ENCODE measurements at places on chromosomes 11 and 22.

DNA sequence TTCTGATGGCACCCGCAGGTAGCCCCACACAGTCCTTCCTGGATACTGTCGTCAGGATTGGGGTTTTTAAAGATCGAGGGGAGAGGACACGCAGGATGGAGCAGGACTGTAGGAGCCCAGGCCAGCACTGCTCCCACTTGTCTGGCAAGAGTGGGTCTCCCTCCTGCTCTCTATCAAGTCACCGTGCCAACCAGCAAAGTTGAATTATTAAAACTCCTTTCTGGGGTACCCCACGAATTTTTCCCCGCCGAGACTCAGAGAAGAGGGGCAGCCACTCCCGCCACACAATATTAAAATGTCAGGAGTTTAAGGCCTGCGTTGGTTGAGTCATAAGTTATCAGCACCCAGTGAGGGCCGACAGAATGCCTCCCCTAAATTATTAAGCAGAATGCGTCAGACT is 10.1 kb downstream of the LMO1 start:
- peak; percentile 36 for DNase-seq

GRCh38 chr11:73752903-73753302 is 8.0 kb downstream of the RAB6A start:
- DNase-seq: no peak

- DNase-seq: no peak
Measured at GRCh38 chr11:126112547-126112946, 49.9 kb upstream of the CDON start.

- no peak for DNase-seq
Measured at GRCh38 chr11:44559207-44559939, 6.1 kb upstream of the CD82 start.

GRCh38 chr22:40412441-40412840 is 42.0 kb downstream of the SGSM3 start:
- no peak for DNase-seq

DNA sequence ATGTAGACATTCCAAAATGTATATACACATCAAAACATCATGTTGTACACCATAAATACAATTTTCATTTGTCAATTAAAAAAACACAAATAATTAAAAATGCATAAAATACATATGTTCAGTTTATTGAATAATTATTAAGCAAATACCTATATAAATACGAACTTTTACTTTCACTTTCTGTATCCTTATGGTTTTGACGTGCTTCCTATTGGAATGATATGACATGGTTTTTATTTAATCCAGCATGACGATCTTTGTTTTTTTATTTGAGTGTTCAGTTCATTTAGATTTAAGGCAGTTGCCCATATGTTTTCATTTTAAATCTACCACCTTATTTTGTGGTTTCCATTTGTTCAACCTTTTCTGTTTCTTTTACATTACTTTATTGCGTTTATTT is 198.3 kb upstream of the PLET1 start:
- no peak for DNase-seq

GRCh38 chr22:46747646-46748045 is 9.6 kb upstream of the CERK start:
- DNase-seq: no peak

GRCh38 chr11:121246021-121246768 is 46.4 kb upstream of the SC5D start:
- no peak for DNase-seq

DNA sequence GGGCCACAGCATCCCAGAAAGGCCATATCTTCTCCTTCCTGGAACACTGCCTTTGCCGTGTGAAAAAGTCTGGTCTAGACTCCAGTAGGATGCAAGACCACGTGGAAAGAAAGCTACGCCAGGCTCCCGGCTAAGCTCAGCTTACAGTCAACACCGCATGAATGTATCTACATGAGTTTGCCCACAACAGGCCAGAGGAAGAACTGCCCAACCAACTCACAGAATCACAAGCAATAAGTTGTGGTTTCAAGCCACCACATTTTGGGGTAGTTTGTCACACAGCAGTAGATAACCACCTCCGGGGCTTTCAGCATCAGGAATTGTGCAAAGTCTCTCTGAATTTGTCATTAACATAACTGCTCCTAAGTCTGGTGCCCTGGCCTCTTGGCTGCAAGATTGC is 27.3 kb downstream of the HSPA8 start:
- DNase-seq: no peak

DNA sequence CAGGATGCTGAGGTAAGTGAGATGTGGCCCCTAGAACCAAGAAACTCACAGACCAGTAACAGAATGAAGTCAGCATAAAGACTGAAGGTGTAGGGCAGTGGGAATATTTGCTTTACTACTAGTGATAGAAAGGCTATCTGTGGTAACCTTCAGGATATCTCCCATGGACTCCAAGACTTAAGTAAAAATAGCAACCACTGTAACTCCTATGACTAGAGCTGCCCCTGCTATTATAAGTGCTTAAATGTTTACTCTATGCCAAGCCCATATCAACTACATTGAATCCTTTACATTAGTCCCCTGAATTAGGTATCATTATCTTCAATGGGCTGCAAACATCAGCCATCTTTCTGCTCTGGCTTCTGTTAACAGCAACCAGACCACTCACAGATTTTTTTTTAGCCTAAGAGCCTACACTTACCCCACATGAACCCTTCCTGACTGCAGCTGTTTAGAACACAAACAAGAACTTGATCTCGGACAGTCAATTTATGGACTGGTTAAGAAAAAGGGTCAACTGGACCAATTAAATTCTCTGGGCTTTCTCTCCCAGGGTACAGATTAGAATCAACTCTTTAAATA is 335.1 kb upstream of the API5 start:
- DNase-seq: no peak

GRCh38 chr11:67419325-67420049 is 4.0 kb downstream of the CARNS1 start:
- no peak for DNase-seq

DNA sequence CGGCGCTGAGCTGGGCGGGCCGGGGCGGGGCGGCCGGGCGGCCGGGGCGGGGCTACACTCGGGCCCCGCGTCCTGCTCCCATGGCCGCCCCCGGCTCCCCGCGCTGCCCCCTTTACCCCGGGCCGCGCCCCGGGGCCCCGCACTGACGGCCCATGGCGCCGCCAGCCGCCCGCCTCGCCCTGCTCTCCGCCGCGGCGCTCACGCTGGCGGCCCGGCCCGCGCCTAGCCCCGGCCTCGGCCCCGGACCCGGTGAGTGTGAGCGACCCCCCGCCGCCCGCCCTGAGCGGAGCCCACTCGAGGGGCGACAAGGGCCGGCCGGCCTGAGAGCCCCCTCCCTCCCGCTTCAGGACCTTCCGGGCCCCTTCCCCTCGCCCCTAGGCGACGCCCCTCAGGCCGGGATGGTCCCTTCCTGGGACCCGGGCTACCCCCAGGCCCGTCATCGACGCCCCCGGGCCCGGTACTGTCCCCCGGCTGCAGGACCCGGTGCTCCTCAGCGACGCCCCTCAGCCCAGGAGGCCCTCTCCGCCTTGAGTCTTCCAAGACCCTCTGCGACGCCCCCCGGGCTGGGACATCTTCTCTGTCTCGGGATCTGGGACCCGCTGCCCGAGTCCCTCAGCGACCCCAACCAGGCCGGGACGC is at the start of gene KREMEN1:
Gene KREMEN1, plus strand, starts transcription at position 57 of the 639 bp plus-strand sequence. Its CDS starts 96 bp downstream, at position 153.
- DNase-seq: no peak

- DNase-seq: no peak
Measured at GRCh38 chr22:30574095-30574981, at the start of gene GAL3ST1. Gene GAL3ST1, minus strand, starts transcription at chr22:30574665. Its CDS starts 17,273 bp downstream, at chr22:30557392.

DNA sequence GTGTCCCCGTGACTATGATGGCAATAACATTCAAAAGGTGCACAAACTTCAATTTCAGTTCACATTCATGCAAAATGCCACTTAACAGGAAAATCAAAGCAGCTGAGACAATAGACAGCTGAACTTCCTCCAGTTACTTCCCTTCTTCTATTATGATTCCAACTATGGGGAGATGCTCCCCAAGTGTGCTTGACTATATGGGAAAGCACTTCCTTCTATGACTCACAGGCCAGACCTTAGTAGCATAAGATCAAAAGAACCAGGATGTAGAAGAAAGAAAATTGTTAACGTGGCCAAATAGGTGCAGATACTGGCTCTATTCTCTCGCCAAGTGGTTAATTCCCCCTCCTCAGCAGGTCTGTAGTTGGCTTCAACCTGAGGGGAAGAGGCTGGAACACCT is 7.8 kb upstream of the FAT3 start:
- no peak for DNase-seq

DNA sequence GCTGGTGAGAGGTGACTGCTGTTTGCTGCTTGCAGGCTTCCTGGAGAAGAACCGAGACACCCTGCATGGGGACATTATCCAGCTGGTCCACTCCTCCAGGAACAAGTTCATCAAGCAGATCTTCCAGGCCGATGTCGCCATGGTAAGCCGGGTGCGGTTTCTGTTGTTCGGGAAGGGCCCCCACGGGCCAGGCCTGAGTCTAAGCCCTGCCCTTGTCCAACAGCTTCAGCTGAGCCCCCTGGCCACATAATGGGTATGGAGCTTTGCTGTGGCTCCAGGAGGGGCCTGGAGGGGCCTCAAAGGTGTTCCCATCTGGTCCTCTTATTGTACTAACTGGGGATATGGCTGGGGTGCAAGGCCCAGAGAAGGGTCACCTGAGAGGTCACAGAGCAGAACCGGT is 38.0 kb downstream of the MYO7A start:
- no peak for DNase-seq

DNA sequence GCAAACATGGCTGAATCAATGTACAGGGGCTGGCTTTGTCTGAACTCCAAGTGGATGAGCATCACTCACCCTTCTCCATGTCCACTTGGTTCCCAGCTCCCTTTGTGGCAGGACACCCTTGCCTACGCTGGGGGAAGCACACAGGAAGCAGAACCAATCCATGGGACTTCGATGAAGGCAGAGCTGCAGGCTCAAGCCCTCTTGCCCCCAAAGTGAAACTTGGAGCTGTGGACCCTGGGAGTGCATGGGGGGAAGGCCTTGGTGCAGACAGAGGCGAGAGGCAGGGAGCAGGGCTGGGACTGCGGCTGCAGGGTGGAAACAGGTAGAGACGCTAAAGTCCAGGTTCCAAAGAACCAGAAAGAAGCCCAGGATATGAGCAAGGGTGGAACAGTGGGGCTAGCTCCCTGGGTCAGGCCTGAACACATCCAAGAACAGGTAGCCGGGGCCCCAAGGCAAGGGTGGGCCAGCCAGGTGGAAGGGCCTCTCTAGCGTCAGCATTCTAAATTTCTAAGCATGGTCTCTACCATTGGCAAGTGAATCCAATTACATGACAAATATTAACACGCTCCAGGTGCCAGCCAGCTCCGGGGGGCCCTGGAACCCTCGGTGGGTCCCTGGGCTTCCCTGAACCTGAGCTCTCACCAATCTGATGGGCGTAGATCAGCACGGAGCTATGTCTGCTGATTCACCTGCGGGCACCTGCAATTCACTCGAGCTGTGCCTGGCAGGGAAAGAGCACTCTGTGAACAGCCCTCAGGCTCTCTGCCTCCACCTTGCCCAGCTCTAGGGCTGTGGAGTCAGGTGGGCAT is 532.8 kb downstream of the BRD1 start:
- peak; percentile 58 for DNase-seq

DNA sequence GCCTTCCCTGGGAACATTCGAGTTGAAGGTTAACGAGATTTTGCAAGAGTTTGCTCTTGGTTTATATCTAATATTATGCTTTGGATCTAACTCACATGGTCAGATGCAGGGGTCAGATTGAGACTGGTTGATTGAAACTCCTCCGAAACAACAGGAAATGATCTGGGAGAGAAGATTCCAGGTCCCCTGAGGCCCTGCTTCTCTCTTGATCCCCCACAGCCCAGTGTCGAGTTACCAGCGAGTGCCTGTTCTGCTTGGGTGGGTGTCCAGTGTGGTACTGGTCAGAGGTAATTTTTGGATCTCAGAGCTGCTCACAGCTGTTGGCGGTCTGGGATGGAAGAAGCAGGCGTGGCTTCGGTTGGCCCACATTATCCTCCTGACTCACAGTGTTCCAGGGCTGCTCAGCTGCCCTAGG is 9.2 kb downstream of the FBLN1 start:
- DNase-seq: peak; percentile 83

DNA sequence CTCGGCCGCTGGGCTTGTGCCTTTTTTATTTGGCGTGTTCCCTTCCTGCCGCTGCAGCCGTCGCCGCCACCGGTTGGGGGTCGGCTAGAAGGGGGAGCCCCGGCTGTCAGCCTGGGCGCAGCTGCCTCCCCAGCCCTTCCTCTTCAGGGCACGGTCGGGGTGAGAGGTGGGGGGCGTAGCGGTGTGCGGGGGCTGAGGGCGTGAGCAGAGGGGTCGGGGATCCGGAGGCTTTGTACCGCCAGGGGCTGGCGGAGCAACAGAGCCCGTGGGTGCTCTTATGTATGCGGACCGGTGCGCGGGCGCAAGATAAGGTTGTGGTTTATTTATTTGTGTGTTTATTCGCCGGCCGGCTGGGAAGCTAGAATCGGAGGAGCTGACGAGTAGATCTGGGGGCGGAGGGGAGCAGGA is 477 bp downstream of the ZBTB16 start:
- DNase-seq: peak; percentile 82

- peak; percentile 66 for DNase-seq
Measured at GRCh38 chr22:48957311-48957986, 870.2 kb downstream of the BRD1 start.

DNA sequence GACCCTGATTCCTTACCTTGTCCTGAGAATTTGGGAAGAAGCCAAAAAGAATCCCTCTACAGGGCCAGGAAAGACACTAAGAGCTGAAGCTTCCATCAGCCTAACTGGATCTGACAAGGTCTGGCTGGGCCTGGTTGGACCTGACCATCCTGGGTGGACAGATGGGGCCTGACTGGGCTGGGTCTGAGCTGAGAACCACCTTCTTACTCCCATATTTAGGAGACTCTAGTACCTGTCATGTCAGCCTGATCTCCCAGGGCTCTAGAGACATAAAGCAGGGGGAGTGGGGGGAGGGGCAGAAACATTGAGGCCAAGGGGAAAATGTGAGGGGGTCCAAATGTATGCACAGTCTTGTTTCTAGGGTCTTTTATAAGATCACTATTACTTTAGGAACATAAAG is 129.9 kb downstream of the BUD13 start:
- DNase-seq: no peak

GRCh38 chr11:30960387-30960992 is 374.3 kb upstream of the MPPED2 start:
- DNase-seq: no peak

- no peak for DNase-seq
Measured at GRCh38 chr22:39068033-39068785, 8.9 kb upstream of the APOBEC3G start.

DNA sequence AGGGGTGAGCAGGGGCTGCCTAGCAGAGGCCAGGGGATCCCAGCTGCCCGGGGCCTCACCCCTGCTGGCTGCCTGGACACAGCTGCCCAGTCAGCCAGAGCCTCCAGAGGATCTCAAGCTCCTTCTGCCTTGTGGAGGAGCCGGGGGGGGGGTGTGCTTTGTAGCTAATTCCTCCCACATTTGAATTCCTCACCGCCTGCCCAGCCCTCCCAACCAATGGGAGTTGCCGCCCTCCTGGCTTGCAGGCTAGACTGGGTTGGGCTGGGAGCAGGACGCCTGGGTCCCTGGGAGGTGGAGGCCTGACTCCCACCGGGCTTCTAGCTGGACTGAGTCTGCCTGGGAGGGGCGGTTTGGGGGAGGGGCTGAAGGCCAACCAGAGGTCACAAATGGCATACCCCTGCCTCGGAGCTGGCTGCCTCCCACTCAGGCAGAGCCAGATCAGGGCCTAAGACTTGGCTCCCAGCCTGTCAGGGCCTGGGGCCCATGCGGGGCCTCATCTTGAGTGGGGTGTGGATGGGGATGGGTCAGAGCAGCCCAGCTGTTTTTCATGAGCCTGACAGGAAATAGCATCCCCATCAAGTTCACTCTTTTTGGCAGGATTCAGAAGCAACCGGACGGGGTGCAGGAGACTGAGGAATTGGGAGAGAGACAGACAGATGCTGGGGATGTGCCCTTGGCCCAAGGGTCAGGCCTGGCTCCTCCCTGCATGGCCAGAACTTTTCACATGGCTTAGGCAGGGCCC is 29.2 kb upstream of the PDE2A start:
- no peak for DNase-seq
